ENCODE measurements at places on chromosomes 1 and 21. TPM values are rescaled to one million over a fixed set of nuclear protein-coding genes. Genes with fewer than 3 reads are reported as not detected.

DNA sequence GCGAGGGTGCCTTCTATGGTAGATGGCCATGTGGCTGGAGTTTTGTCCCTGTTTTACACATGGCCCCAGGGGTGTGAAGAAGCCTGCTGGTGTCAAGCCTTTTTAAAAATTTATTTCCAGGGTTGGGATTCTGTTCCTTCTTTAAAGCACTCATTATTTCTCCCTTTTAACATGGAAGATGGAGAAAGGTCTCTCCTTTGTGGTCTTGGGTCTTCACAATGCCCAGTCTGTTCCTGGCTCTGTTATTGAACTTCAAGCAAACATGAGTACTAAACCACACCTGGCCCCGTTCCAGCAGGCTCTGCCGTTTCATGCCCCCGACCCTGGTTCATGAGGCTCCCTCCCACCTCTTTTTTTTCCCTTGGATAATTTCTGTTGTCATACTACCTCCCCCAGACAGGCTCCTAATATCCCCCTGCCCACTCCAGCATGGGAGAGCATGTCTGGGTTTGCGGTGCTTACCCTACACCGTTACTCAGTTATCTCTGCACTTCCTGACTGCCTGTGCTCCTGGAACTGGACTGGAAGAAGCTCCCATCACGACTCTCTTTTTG is 121.2 kb upstream of the KIAA0040 start:
- no peak for DNase-seq

- no peak for DNase-seq
Observed at GRCh38 chr1:94463765-94464330, 45.7 kb downstream of the ABCD3 start.

- no peak for DNase-seq
Observed at GRCh38 chr1:70895531-70895930, 152.1 kb downstream of the PTGER3 start.

OR2L5 gene
- total RNA-seq: not detected

DNA sequence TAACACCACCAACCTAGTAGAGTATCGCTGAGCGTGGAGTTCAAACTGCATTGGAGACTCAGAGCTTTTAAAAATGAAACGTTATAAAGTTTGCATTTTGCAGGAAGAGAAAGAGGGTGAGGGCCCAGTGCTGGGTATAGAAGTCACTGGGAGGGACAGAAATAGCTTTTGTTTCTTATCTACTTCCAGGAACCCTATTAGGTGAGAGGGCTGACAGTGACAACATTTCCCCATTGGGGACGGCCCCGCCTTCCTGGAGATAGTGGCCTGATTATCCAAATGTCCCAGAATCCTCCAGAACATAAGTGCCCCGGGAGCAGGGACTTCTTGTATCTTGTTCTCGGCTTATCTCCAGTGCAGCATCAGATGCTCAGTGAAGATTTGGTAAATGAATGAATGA is 574.9 kb downstream of the PTPRU start:
- DNase-seq: no peak

GRCh38 chr21:43936247-43936967 is 71.4 kb downstream of the AGPAT3 start:
- DNase-seq: no peak

ASH1L gene
- total RNA-seq: 68.5 TPM

- no peak for DNase-seq
Observed at GRCh38 chr1:30725450-30726095, 2.2 kb upstream of the MATN1 start.

GRCh38 chr21:45347048-45347711 is 57.8 kb upstream of the COL18A1 start:
- DNase-seq: peak; percentile 37

GRCh38 chr1:14941864-14942263 is 211.7 kb upstream of the TMEM51 start:
- DNase-seq: no peak

- no peak for DNase-seq
Observed at GRCh38 chr1:198449727-198450433, 90.6 kb downstream of the ATP6V1G3 start.

DNA sequence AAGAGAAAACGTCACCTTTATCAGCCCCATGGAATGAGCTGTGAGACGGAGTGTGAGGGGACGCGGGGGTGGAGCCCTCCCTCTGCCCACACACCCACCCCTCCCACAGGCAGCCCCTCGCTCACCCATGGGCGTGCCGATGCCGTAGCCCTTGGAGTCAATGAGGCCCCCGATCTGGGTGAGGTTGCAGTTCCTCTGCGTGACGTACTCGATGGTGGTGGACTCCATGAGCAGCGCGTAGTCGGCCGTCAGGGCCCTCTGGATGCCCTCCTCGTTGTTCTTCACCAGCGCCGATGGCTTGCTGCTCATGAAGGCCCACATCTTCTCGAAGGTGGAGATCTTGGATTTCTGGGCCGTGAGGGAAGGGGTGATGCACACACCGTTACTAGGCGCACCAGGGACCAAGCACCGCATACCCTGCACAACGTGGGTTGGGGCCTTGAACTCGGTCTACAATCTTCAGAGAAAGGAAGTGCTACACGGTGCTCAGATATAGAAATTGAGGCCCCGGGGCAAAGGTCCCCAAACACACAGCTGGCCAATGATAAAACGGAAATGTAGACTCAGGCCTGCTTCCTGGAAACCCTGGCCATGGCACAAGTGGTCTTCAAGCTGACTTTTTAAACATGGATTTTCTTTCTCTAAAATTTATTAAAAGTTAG is 228.2 kb downstream of the GRIK3 start:
- DNase-seq: peak; percentile 45

- no peak for DNase-seq
Observed at GRCh38 chr1:216032284-216032683, 391.0 kb downstream of the USH2A start.

DNA sequence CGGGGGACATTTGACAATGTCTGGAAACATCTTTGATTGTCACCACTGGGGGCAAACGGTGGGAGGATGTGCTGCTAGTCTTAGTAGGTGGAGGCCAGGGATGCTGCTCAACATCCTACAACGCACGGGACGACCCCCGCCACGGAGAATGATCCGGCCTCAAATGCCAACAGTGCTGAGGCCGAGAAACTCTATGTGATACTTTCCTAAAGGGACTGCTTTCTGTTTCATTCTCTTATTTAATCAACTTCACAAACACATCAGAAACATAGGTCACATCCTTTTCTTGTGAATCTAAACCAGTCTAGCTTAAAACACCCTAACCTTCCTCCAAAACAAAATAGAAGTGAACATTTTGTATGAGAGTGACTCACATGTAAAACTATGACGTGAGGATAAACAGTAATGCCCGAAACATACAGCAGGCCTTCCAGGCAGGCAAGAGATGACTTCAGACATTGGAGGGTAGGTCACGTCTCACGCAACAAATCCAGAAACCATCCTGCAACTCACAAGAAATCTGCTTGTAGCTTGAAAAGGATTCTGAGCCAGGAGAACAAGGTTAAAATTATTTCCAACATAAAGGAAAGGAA is 37.2 kb upstream of the ETS2 start:
- no peak for DNase-seq

DNA sequence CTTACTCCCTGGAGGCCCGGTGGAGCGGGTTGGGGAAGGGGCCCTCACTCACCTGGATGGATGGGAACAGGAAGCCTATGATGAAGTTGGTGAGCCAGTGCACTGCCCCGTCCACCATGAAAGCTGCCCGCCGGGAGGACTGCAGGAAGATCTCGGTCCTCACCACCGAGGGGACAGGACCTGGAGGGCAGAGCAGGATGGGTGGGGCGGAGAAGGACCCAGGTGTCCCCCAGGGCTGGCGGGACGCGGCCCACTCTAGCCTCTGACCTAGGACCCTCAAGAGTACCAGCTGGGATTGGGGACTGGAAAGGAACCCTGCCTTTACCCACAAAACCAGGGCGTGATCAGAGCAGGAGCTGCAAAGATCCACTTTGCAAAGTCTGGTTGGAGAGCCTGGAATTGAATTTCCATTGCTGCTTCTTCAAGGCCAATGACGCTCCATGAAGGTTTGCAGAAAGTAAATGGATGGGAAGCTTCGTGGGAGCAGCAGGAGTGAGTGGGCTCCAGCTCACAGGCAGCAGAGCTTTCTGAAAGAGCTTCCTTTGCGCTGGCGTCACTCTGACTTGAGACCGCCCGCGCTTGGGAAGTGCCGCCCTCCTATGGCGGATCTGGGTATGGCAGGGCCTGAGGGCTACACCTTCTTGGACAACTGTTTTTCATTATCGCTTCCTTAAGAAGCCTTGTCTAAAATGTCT is 21.4 kb downstream of the SLC2A7 start:
- DNase-seq: peak; percentile 86

SLC30A7 gene
- 40.2 TPM for total RNA-seq

DNA sequence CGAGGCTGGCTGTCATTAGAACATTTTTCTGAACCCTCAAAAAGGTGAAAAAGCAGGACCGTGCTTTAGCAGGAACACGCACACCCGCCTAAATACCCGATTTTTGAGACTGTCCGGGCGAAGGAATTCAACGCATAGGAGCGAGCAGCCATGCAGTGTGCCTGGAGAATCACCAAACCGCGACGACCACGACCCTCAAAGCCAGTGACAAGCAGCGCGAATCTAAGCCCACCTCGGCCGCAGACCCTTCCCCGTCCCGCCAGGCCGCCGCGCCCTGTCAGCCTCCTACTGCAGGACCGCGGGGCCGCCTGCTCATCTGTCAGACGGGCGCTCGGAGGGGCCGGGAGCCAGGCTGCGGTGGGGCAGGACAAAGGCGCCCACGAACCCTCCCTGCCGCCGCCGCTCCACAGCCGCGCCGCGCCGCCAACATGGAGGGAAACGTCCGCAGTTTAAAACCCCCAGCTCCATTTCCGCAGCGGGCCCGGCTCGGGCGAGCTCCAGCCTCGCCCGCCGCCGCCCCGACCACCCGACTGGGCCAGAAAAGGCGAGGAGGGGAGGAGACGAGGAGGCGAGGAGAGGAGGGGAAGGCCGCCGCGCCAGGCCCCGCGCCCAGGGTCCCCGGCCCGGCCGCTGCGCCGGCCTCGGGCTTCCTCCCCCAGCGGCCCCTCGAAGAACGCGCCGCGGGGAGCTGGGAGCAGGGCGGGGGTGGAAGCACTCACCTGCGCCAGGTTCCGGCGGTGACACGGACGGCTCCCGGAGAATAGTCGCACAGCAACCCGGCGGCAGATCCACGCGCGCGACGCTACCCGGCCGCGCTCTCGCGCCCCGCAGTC is at the start of gene LBR:
LBR (minus strand) TSS at position 804 of the 833 bp plus-strand sequence. CDS start 3,963 bp downstream, outside the sequence.
- peak; percentile 61 for DNase-seq

GRCh38 chr1:215860833-215861232 is 293.7 kb downstream of the KCTD3 start:
- DNase-seq: no peak

- no peak for DNase-seq
Observed at GRCh38 chr1:214500340-214501055, 50.9 kb downstream of the PTPN14 start.

DNA sequence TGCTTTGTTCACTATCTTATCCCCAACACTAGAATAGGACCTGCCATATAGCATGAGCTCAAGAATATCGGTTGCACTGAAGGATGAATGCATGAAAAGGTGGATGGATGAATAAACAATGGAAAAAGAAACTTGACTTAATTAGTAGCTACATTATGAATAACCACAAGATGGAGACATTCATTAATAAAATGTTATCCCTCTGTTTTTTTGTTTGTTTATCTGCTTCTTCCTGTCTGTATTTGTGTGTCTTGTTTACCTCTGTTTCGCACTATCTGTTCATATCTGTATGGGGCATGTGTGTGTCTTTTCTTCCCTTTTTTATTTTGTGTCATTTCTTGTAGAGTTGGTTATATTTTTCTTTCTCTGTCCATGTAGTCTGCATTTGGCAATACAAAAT is 1.1 kb upstream of the OR14I1 start:
- no peak for DNase-seq

GRCh38 chr1:12196641-12197482 is 30.1 kb downstream of the TNFRSF1B start:
- no peak for DNase-seq
